ENCODE measurements at places on chromosomes 3 and 15. TPM values are rescaled to one million over a fixed set of nuclear protein-coding genes. Genes with fewer than 3 reads are reported as not detected.

Gene CYP11A1
- 0.27 TPM for total RNA-seq

Gene ASB14
- total RNA-seq = 23.3 TPM

Gene FEZF2
- not detected for total RNA-seq

Gene C3orf85
- total RNA-seq = not detected

Gene CDHR4
- total RNA-seq = not detected

GRCh38 chr15:60396100-60396499 is 1.7 kb downstream of the ANXA2 start:
- H3K27me3 ChIP-seq = no peaks in the 10 kb centered on the region
- peaks cover 79% of the 10 kb centered on the region for H3K4me1 ChIP-seq
- no peak for DNase-seq
- peak overlapping the region; percentile 88 for H3K4me3 ChIP-seq
- H3K27ac ChIP-seq = peak overlapping the region; percentile 99

- peaks cover 8% of the 10 kb centered on the region for H3K4me1 ChIP-seq
- DNase-seq = no peak
- H3K27ac ChIP-seq = no peak overlapping the region
Observed at GRCh38 chr3:43436507-43437140, 150.3 kb downstream of the SNRK start.

DNA sequence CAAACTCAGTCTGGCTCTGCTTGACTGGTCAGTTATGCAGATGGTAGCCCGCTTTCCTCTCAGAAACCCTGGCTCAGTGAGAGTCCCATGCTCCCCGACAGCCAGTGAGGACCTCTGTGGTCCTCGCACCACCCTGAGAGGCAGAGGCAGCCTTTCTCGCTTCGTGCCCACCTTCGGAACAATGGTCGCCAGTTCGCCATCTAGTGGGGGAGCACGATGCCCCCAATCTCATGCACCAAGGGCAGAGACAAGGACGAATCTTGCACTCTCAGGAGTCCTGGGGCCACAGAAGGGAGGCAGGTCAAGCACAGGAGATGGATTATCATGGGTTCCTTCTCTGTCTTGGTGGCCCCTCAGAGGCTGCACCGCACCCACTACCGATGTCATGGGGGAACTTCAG is 75.2 kb downstream of the RHCG start:
- no peak for DNase-seq
- peaks cover 98% of the 10 kb centered on the region for H3K27me3 ChIP-seq
- no peaks in the 10 kb centered on the region for H3K4me1 ChIP-seq

GRCh38 chr15:47955021-47955420 is 165.8 kb upstream of the SLC24A5 start:
- H3K27me3 ChIP-seq = no peaks in the 10 kb centered on the region
- DNase-seq = no peak
- H3K4me1 ChIP-seq = no peaks in the 10 kb centered on the region
- H3K4me3 ChIP-seq = no peak overlapping the region
- H3K27ac ChIP-seq = no peak overlapping the region

All from left ventricle myocardium inferior (tissue), 1 donor.